MCF 10A (cell line): ENCODE measurements at places on chromosomes 16 and 17. TPM values are rescaled to one million over a fixed set of nuclear protein-coding genes. Genes with fewer than 3 reads are reported as not detected.

DNA sequence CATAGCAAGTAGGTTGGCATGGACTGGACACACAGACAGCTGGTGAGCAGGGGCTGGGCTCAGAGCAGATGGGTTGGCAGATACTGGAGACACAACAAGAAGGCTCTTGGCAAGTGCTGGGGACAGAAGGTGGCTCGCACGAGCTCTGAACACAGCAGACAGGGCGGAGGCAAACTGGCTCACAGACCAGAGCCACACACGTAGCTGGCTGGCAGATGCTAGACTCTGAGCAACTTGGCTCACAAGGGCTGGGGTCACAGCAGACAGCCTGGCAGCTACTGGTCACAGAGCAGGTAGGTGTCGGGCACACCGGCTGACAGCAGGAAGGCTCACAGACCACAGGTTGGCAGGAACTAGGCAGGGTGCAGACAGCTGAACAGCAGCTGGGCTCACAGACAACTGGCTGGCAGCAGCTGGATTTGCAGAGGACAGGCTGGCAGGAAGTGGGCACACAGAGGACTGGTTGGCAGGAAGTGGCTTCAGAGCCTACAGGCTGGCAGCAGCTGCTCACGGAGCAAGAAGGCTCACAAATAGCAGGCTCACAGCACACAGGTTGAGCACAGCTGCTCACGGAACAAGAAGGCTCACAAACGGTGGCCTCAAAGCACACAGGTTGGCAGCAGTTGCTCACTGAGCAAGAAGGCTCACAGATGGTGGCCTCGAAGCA lies 725 bp downstream of the KRTAP16-1 start:
- DNase-seq = no peak

DNA sequence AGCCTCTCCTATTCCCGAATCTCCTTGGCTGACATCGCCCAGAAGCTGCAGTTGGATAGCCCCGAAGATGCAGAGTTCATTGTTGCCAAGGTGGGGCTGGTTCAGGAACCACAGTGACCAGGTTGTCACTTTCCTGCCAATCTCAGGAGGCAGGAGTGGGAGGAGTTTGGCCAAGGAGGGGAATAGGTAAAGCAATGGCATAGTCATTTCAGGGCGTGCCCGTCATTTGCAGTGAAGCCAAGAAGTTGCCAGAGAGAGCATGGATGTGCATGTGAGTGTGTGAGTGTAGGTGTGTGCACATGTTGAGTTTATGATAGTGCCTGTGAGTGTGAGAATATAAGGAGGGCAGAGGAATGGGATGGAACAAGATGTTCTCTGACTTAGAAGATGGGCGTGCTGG lies 14.8 kb downstream of the PSMD3 start:
- DNase-seq = peak; percentile 6

GRCh38 chr16:19518388-19518787 lies 3.5 kb downstream of the GDE1 start:
- no peak for DNase-seq

DNA sequence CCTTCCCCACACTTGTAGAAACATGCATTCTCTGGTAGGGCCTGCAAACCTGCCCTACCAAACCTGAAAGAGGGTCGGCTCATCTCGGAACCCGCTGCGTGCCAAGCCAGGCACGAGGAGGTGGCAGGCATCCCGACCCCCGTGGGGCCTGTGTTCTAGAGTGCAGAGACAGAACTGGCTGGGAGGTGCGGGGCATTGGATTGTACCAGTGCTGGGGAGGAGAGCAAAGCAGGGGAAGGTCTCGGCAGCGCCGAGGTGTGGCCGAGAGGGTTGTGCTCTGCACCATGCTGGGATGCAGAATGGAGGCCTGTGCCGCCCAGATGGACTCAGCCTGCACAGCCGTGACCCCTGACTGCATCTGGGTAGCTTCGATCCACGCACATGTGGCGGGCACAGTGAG lies 17.8 kb upstream of the MC1R start:
- DNase-seq = no peak

- DNase-seq = no peak
Observed at GRCh38 chr16:59597269-59597668, 863.2 kb upstream of the GOT2 start.

DNA sequence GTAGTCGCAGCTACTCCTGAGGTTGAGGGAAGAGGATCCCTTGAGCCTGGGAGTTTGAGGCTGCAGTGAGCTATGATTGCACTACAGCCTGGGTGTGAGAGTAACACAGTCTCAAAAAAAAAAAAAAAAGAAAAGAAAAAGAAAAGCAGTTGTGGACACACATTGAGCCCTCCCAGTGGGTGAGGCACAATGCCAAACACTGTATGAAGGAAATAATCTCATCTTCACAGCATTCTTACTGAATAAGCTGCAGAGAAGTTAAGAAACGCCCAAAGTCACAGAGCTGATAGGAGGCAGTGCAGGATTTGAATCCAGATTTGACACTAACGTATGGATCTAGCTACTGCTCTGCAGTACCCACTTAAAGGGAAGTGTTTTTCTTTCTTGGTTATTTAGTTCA lies 5.9 kb upstream of the LYZL6 start:
- no peak for DNase-seq

GRCh38 chr17:53837131-53837530 lies 14.4 kb downstream of the KIF2B start:
- DNase-seq = peak; percentile 2

DNA sequence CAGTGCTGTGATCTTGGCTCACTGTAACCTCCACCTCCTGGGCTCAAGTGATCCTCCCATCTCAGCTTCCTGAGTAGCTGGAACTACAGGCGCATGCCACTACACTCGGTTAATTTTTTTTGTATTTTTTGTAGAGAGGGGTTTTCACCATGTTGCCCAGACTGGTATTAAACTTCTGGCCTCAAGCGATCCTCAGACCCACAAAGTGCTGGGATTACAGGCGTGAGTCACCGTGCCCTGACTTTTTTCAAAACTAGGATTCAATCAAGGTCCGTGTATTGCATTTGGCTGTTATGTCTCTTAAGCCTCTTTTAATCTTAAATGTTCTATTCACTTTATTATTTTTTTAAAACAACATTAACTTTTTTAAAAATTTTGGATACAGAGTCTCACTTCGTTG lies 4.3 kb upstream of the CCL22 start:
- peak; percentile 45 for DNase-seq

DNA sequence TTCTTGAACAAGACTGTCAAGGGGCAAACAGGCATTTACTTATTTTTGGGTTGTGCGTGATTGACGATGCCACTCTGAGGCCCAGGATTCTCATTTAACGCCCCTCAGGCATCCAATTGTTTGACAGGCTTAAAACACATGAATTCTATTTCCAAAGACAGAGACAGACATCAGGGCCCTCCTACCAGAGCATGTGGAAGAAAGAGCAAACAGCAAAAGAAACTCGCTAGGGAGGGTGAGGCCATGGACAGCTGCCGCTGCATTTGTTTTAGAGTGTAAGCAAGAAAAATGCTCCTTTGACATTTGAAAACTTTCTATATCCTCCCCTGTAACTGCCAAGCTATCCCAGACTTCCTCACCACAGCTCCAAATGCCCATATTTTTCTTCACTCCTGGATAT lies 410.1 kb downstream of the NPIPA8 start:
- DNase-seq = no peak

GRCh38 chr17:82113422-82113821 lies 15.4 kb upstream of the FASN start:
- no peak for DNase-seq

DNA sequence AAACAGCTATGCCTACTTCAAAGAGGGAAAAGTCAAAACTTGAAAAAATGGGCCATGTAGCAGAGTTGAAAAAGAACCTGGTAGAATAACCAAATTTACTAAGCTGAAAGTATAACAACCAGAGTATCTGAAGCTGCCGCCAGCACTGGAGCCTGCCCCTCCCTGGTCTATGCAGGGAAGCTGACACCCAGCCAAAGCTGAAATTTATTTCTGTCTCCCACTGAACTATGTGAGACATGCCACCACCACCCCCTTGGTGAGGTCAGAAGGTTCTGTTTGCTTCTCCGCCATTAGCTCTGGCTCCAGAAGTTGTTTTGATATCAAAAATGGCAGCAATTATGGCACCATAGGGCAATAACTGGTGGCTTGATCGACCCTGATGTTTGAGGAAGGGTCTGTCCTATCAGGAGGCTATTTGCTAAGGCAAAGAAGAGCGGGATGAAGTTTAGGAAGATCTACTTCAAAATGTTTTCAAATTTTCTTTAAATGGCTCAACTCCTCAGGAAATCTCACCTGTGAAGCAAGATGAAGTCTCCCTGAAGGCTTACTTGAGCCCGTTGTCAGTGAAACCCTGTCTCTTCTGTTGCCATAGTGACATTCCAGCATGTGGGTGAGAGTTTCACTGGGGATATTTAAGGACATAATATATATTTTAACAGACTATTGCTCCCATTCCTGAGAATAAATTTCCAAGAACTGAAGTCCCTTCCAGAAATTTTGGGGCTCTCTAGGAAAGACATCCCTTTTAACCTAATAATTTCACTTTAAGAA lies 122.0 kb downstream of the COPRS start:
- no peak for DNase-seq

DNA sequence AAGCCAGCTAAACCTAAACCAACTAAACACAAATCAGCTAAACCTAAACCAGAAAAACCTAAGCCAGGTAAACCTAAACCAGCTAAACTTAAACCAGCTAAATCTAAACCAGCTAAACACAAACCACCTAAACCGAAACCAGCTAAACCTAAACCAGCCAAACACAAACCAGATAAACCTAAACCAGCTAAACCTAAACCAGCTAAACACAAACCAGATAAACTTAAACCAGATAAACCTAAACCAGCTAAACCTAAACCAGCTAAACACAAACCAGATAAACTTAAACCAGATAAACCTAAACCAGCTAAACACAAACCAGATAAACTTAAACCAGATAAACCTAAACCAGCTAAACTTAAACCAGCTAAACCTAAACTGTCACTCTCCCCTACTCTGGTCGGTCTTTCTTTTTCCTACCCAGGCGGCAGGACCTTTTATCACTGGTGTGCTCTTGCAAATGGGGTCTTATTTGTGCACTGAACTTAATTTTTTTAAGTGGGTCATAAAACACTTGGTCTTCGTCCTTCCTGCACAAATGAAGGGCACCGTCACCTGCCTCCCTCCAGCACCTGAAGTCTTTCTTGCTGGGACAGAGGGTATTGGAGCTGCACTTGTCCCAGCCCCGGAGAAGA lies 7.2 kb downstream of the EVPL start:
- DNase-seq = no peak

DNA sequence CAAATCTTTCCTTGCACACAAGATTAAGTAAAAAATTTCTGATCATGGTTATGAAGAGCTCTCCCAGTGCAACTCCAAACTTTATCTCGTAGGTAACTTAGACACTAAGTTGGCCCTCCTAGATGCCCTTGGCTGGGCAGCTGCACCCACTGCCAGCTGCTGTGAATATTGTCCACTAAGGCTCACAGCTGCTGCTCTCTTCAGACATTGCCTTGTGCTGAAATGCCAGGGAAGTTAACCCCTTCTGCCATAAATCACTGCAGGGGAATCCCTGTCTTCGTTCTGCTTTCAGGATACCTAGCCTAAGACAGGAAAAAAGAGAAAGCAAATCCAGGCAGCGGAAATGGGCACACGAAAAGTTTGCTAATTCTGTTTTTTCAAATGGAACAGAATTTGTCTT lies 106.4 kb downstream of the IRX5 start:
- DNase-seq = no peak

DNA sequence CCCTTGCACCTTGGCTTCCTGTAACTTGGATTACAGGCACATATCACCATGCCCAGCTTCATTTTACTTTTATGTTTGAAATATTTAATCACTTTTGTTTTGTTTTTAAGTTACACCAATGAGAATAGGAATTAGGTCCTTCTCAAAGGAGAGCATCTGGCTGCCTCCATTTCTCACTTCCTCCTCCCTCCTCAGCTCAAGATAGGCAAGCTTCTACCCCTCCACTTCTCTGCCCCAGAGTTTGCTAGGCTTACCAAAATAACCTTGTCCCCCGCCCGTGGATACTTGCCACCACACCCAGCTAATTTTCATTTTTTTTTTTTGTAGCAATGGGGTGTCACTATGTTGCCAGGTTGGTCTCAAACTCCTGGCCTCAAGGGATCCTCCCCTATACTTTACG lies 17.9 kb downstream of the GABARAPL2 start:
- DNase-seq = no peak

DNA sequence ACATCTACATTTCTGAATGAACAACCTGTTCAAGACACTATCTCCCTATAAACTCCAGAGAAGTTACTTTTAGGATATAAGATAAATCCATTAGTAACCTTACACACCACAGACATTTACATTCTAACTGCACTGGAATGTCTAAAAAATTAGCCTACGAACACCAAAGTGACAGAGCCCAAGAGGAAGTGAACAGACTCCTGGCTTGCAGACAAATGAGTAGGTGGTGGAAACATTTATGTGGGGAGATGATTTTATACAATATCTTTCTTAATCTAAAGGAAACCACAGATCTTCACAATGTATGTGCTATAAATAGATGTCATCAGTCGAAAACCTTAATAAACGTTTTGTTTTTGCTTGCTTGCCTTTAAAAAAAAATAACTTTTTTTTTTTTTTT lies 18.8 kb downstream of the ZNF652 start:
- DNase-seq = peak; percentile 36

GRCh38 chr16:77969861-77970260 lies 52.5 kb upstream of the CLEC3A start:
- no peak for DNase-seq

- DNase-seq = no peak
Observed at GRCh38 chr17:51164911-51165679, 1.1 kb upstream of the NME2 start.

GRCh38 chr16:31055613-31056012 lies 18.4 kb downstream of the ZNF668 start:
- no peak for DNase-seq

GRCh38 chr17:76080768-76081287 lies 1.8 kb downstream of the ZACN start:
- DNase-seq = no peak

DNA sequence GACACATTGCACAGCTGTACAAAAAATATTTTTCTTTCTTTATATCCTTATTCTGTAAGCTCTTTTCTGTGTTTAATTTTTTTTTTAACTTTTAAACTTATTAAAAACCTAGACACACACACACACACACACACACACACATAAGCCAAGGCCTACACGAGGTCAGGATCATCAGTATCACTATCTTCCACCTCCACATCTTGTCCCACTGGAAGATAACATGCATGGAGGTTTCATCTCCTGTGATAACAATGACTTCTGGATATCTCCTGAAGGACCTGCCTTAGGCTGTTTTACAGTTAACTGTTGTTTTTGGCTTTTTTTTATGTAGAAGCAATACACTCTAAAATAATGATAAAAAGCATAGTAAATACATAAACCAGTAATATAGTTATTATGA lies 71.2 kb downstream of the TNRC6C start:
- no peak for DNase-seq

- no peak for DNase-seq
Observed at GRCh38 chr17:30375661-30376060, 3.1 kb upstream of the CPD start.

GRCh38 chr17:18157354-18157985 lies 26.2 kb upstream of the ALKBH5 start:
- no peak for DNase-seq

- DNase-seq = no peak
Observed at GRCh38 chr17:69043098-69043734, 17.5 kb downstream of the ABCA9 start.

Gene KCNJ12
- total RNA-seq = 0.05 TPM in 1 of 2 replicates, not detected in the other

Gene CLEC18A
- total RNA-seq = 0.28 and 0.88 TPM in 2 replicates

Gene FAM171A2
- 0.30 TPM in 1 of 2 replicates, not detected in the other for total RNA-seq

Gene NPIPA2
- total RNA-seq = 7.3 and 7.6 TPM in 2 replicates

Gene BRIP1
- 3.4 and 4.7 TPM in 2 replicates for total RNA-seq

Gene KCNJ18
- not detected in 2 replicates for total RNA-seq

Gene STAC2
- 0.47 and 1.2 TPM in 2 replicates for total RNA-seq

Gene RNF112
- 0.25 TPM in 1 of 2 replicates, not detected in the other for total RNA-seq

Gene WFIKKN2
- not detected in 2 replicates for total RNA-seq

Gene ELMO3
- 9.6 and 12.0 TPM in 2 replicates for total RNA-seq

Gene HBA2
- total RNA-seq = not detected in 2 replicates

Gene TNP2
- total RNA-seq = not detected in 2 replicates
